HT-29 (cell line): ENCODE measurements at places on chromosomes 5 and 9. TPM values are rescaled to one million over a fixed set of nuclear protein-coding genes. Genes with fewer than 3 reads are reported as not detected.

DNA sequence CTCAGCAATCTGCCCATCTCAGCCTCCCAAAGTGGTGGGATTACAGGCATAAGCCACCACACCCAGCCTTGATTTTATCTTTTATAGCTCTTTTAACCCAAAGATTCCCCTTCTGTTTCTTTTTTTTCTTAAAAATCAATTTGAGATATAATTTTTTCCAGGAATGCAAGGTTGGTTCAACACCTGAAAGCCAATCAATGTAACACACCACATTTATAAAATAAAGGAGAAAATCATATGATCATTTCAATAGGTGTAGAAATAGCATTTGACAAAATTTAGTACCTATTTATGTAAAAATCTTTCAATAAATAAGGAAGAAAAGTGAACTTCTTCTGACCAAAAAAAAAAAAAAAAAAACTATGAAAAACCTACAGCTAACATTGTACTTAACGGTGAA lies 3.7 kb upstream of the ASS1 start:
- DNase-seq, result no peak

- peak; percentile 73 for DNase-seq
Measured at GRCh38 chr9:34072410-34072809, 23.7 kb upstream of the UBAP2 start.

The FST gene
- not detected in 2 replicates for total RNA-seq

DNA sequence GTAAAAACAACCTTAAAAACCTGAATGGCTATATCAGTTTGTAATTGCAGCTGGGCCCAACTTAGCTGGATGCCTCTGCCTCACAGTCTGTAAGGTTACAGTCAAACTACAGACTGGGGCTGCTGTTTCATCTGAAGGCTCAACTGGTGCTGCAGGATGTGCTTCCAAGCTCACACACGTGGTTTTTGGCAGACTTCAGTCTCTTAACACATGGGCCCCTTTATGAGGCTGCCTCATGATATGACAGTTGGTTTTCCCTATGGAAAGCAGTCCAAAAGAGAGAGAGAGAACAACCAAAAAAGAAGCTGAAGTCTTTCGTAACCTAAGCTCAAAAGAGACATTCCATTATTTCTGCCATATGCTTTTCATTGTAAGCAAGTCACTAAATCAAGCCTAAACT lies 27.4 kb downstream of the CTSL start:
- no peak for DNase-seq

The PTGER4 gene
- 0.42 and 3.6 TPM in 2 replicates for total RNA-seq

DNA sequence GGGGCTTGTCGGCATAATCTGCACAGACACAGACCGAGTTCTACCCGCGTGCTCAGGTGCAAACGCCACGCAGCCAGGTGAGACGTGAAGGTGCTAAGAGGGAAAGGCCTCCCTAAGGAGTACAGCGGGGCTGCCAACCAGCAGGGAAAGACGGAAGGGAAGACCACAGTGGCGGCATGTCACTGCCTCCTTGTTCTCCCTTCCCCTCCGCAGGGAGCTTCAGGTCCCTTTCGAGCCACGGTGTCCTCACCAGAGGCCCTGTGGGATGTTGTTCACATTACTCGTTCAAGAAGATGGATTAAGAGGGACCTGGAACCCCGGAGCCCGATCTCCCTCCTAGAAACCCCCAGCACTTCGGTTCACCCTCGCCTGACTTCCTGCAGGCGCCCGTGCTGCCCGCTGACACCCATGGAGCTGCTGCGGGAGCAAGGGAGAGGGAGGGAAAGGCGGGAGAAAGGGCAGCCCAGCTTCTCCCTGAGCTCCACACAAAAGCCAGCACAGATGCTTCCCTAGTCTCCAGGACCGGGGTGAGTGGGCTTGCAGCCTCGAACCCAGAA lies 686 bp downstream of the BRD9 start:
- peak; percentile 63 for DNase-seq

The VAV2 gene
- 19.6 and 20.3 TPM in 2 replicates for total RNA-seq

DNA sequence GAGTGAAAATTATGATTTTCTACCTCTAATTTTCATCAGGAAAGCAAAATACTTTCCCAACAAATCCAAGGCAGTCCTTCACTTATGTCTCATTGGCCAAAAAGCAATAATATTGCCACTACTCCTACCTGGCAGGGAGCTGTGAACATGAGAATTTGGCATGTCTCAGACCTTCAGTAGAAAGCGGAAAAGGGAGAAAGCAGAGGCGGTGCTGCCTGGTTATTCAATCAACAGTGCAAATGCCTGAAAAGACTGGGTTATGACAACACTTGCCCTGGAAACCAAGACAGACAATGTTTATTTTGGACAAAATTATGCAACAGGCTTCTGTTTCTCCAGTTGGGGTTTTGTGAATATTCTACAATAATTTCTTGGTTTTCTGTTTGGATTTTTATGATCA lies 194.4 kb downstream of the TAF11L14 start:
- DNase-seq, result no peak

- DNase-seq, result peak; percentile 62
Measured at GRCh38 chr9:109328978-109329637, 8.2 kb upstream of the EPB41L4B start.

The FABP6 gene
- 2.2 and 2.9 TPM in 2 replicates for total RNA-seq

The FIBCD1 gene
- total RNA-seq, result 0.03 and 1.5 TPM in 2 replicates

The RMRP gene
- 23,916 and 27,637 TPM in 2 replicates for total RNA-seq

GRCh38 chr5:168920019-168920810 lies 341.0 kb upstream of the PANK3 start:
- no peak for DNase-seq

DNA sequence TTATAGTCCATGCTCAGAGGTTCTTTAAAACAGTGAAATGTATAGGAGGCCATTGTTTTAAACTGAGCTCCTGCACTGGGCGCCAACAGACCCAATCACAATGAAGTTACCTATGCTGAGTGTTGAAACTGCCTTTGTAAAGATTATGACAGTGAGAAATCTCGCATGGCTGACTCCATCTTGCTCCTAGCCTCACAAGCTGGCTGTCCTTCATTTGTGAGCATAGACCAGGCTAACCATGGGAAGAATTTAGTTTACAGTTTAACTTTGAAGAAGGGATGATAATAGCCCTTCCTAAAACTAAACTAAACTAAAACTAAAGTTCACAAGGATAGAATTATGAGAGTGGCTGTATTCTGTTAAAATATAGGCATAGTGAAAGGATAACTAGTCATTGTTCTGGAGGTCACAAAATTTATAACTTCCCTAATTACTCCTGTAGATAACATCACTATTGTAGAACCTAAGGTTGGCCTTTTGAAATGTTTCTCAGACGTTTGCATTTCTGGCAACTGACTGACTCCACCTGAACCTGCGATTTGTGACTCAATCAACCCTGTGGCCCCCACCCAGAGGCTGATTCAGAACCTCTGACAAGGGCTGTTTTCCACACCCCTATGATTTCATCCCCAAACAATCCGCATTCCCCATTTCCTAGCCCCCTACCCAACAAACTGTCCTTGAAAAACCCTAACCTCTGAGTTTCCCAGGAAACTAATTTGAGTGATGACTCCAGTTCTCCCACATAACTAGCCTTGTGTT lies 59.1 kb downstream of the HMHB1 start:
- DNase-seq, result no peak

GRCh38 chr9:86685556-86685955 lies 261.8 kb downstream of the GAS1 start:
- no peak for DNase-seq

The KIF12 gene
- 36.4 and 41.0 TPM in 2 replicates for total RNA-seq

The TRIM52 gene
- total RNA-seq, result 4.0 and 4.8 TPM in 2 replicates
